ENCODE measurements at places on chromosomes 7 and 10.

DNA sequence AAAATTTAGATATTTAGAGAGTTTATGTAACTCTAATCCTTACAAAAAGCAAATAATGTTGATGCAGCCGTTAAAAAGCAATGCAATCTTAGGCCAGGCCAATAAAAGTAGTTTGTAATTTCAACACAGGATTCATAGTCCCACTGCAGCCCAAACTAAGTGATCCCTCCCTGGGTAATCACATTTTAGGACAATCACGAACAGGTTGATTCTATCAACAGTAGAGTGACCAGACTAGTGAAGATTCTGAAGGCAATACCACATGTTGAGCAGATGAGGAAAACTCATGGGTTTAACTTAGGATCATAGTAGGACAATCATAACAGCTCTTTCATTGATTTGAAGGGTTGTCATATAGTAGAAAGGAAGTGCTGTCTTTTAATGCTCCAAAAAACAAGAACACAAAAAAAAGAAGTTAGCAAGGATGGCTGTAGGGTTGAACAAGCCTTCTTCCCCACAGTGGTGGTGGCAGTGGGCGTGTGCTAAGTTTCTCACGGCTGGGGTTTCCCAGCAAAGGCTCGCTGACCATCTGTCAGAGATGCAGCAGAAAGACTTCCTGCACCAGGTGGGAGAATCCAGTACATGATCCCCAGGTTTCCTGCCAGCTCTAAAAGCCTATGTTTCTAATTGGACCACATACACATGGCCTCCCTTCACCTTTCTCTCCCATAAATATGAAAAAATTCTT, 212.2 kb downstream of the CHRM2 start:
- no peak for DNase-seq

- DNase-seq = no peak
Measured at GRCh38 chr7:107166736-107167426, 1.9 kb upstream of the HBP1 start.

GRCh38 chr7:131935180-131935579, 378.8 kb upstream of the PODXL start:
- no peak for DNase-seq

DNA sequence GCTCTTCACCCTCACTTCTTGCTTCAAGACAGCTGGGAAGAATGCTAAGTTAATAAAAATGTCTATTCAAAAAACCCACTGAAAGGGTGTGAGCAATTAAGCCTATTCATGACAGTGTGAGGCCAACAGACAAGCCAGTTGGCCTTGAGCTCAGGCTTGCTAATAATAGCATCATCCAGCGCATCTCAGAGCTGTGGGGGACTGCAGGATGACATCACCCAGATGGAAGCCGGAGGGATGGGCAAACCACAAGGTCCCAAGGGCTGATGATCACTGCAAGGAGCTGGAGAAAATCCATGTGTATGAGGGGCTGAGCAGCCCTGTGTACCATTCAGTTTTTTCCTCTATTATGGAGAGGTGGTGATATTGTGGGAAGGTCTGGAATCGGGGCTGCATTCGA, 770.4 kb downstream of the TNS3 start:
- DNase-seq = no peak

- no peak for DNase-seq
Measured at GRCh38 chr7:154304740-154305700, 252.8 kb downstream of the DPP6 start.

GRCh38 chr7:83178066-83178465, 15.4 kb upstream of the PCLO start:
- no peak for DNase-seq

DNA sequence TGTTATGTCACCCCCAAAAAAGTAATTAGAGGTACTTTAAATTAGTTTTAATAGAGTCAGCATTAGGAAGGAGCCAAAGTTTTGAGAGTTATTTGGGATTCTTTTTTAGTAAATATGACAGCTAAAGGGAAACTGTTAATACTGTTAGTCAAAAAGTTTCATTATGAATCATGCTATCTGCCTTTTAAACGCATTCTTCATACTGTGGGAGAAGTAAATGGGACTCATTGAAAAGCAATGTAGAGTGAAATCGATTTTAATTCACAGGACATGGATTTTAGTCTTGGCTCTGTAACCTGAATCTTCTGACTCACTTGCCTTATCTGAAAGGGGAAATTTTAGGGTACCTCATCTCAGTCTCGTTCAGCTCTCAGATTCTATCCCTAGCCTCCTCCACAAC, 105.1 kb downstream of the AASS start:
- DNase-seq = no peak

- no peak for DNase-seq
Measured at GRCh38 chr10:34506786-34507185, 308.3 kb downstream of the PARD3 start.

DNA sequence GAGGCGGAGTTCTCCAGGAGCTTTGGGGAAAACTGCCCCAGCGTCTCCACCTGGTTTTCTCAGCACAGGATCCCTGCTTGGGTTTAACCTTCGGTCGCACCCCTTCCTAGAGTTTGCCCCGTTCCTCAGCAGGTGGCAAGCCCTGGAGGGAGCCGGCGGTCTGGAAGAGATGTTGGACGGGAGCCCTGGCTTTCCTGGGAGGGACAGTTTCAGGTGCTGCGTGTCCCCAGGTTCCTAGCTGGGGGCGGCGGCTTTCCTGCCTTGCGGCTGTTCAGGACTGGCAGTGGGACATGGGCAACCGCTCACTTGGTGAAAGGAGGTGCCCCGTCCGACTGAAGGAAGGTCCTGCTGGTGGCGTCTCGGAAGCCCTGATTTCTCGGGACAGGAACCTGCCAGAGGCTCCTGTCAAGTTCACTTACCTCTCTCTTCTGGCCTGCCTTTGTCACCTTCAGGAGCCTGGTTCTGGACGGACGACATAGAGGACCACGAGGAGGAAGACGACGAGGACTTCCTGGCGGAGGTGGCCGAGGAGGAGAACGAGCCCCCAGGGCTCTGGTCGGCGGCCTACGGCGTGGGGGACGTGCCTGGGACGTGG, 14.8 kb downstream of the ZNF316 start:
- DNase-seq = no peak

DNA sequence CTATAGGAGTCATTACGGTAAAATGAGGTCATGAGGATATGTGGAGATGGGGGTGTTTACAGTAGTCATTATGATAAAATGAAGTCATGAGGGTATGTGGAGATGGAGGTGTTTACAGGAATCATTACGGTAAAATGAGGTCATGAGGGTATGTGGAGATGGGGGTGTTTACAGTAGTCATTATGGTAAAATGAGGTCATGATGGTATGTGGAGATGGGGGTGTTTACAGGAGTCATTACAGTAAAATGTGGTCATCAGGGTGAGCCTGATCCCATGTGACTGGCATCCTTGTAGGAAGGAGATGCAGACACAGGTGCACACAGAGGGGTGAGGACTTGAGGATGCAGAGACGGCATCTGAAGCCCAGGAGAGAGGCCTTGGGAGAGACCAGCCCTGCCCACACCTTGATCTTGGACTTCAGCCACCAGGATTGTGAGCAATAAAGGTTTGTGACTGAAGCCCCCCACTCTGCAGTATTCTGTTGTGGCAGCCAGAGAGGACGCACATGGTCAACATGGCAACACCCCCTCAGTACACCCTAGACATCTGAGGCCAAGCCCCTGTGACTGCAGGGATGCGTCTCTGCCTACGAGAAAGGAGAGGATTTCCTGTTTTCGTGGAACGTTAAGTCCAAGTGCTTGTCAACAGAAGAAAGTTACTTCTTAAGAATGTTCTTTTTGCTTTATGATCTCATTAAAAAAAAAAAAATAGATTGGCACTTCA, 544.4 kb downstream of the DNAJB6 start:
- no peak for DNase-seq
